Mesendoderm (in vitro differentiated cells): ENCODE measurements at places on chromosomes 1 and 21.

DNA sequence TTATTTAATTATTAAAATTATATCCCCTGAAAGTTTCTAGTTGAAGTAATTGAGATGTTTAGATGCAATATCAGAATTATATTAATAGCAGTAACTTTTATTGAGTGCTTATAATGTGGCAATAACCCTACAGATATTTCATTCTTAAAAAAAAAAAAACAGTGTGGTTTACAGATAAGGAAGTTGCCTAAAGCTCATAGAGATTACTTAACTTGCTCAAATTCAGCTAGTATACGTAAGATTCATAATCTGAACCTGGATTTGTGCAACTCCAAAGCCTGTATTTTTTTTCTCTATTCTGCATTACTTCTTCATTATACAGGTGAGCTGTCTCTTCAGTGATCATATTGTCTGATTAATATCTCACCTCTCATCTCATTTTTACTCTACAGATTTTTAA is 156.0 kb upstream of the PTBP2 start:
- DNase-seq, result no peak

DNA sequence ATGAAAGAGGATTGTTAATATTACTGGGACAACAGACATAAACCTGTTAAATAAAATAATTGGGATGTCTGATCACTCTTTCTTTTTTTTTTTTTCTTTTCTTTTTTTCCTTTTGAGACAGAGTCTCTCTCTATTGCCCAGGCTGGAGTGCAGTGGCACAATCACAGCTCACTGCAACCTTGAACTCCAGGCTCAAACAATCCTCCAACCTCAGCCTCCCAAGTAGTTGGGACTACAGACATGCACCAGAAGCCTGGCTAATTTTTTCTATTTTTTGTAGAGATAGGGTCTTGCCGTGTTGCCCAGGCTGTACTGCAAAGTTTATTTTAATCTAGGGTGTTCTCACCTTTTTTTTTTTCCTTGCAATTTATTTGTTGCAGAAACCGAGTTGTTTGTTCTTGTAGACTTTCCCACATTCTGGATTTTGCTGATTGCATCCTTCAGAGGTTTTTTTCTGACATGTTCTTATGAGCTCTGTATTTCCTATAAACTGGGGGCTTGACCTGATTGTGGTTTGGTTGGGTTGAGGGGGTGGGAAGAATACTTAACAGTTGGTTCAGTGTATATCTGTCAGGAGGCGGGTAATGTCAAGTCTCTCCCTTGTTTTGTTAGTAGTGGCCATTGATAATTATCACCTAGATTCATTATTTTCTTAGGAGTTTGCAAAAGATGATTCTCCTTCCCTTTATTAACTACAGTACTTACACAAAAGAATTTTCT is 125.2 kb downstream of the MAST2 start:
- DNase-seq, result peak; percentile 45

- no peak for DNase-seq
Observed at GRCh38 chr1:208145167-208145566, 99.0 kb downstream of the PLXNA2 start.

- DNase-seq, result no peak
Observed at GRCh38 chr1:207130252-207131036, 26.4 kb downstream of the C4BPA start.

- peak; percentile 23 for DNase-seq
Observed at GRCh38 chr21:20004367-20004766, 993.8 kb upstream of the NCAM2 start.

GRCh38 chr1:52426371-52426770 is 22.0 kb downstream of the PRPF38A start:
- DNase-seq, result no peak

GRCh38 chr1:233045588-233045987 is 95.2 kb downstream of the NTPCR start:
- no peak for DNase-seq

GRCh38 chr21:38249256-38249655 is 7.5 kb upstream of the KCNJ15 start:
- DNase-seq, result no peak

- no peak for DNase-seq
Observed at GRCh38 chr1:241167121-241167630, 189.8 kb downstream of the RGS7 start.

DNA sequence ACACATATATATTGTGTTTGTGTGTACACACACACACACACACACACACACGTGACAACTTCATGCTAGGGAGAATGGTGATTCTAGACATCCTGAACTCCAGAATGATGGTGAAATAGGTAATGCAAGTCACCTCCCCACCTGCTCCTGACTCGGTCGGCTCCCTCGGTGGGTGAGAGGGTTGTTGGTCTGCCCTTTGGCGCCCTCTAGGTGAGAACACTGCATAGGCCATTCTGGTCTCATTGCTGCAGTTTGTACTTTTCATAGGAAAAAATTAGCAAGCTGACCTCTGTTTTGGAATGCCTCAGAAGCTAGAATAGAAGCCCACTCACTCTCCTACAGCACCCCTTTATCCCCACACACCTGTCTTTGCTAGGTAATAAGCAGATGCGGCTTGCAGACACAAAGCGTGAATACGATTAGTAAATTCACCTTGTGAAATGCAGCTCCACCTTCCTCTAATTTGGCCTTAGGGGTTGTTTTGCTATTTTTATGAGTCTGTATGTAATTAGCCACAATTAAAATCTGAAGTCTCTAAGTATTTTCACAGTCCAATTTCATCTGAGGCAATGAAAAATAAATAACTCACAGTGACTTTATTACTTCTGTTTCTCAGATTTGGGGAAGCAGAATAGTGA is 130.0 kb upstream of the KCNJ15 start:
- DNase-seq, result peak; percentile 71

DNA sequence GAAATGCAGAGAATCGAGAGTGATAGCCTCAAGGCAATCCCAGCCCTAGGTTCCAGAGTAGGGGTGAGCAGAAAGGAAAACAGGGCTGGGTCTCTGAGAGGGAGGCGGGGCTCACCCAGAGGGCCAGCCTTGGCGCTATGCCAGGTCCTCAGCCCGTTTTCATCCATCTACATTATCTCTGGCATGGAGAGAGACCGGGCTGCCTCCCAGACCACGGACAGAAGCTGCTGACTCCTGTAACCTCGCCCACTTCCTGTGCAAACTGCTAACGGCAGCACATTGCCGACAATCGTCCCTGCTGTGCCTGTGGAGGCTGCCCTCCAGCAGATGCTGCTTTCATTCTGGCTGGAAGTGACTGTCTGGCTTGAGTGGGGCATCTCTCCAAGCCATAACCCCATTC is 569.1 kb downstream of the NPHP4 start:
- peak; percentile 62 for DNase-seq

DNA sequence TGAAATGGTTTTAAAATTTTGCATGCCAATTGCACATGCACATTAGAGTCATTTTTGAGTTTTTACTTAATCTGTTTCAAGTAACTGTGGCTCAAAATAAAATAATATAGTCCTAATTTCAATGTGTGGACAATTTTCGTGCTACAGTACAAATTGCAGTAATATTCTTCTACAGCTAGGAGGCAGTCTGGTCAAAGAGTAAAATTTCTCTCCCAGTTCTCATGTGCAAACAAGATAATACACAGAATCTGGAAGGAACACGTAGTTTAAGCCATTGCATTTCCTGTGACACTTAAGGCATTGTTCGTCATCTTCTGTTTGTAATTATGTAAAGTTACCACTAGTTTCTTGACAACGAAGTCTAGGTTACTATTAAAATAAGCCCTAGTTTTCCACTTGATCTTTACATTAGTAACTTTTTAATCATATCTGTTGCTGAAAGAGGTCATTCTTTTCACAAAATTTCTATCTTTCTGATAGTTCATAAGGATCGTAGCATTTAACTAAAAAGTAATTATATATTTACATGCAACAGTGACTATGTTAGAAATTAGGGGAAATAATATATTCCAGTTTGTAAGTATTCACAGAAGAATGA is 28.9 kb downstream of the ODR4 start:
- peak; percentile 33 for DNase-seq

DNA sequence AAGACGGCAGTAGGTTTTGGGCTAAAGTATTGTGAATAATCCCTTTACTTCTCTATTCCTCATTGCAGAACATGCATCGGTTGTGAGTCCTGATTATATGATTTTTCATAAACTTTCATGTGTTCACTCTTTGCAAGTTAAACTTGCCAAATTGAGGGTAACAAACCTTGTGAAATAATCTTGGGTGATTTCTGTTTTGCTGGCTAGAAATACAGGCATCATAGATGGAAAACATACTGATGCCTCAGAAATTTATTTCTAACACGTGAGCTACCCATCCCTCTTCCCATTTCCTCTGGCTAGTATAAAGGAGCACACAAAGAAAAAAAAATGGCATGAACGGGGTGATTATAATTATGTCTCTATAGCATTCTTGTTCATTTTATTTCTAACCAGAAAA is 39.6 kb downstream of the RGS5 start:
- no peak for DNase-seq

DNA sequence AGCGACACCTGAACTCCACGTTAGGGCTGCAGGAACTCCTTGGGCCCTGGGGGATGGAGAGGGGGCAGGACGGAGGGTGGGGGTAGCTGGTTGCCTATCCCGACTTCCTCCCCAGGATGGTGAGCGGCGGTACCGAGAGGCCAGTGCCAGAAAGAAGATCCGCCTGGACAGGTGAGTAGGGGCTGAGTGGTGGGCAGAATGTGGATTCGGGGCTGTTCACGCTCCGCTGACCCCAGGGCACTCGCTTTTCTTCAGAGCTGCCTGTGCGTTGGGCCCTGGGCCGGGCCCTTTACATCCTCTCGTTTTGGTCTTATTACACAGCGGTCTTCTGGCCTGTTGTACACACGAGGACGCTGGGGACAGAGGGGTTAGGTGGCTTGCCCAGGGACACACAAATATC is 20.8 kb downstream of the FAM151A start:
- DNase-seq, result no peak

- DNase-seq, result no peak
Observed at GRCh38 chr1:8474369-8474768, 156.5 kb downstream of the SLC45A1 start.
